NCI-H526 treated with DMSO at 0.1 percent for 48 hours (cell line): ENCODE measurements at places on chromosomes 12 and 14.

DNA sequence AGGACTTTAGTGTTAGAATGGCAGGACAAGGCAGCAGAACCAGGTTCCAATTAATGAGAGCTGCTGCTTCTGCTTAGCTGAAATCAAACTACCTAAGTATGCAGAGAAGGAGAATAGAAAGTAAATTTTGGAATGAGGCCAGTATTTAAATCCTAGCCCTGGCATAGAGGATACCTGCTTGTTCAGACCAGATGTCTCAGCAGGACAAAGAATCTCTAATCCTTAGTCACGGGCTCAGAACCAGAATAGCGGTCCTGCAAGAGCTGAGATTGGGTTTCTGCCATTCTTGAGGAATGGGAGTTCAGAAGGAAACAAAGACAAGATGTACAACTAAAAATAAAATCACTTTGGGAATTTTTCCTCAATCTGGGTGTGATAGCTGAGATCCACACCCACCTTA lies 550.8 kb upstream of the TMEM132C start:
- DNase-seq = no peak

DNA sequence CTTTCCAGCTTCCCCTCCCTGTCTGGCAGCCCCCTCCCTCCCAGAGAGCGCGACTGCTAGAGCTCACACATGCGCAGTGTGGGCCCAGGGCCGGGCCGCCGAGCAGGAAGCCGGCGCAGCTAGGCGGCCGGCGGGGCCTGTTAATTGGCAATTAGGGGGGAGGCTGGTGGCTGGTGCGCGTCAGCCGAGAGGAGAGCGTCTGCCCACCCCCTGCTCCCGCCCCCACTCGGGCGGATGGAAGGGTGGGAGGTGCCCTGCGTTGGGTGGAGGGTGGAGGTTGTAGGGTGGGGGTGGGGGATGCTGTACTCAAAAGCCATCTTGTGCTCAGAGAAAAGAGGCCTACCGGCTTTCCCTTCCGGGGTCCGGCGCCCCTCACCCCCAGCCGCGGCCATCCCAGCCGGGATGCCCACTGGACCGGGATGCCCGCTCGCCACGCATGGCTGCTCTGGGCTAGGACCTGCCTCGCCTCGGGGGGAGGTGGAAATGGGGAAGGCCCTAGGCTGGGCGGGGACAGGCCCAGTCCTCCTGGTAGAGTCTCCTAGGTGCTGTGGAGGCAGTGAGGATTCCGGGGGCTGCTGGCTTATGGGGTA lies 9.2 kb downstream of the HOXC8 start:
- no peak for DNase-seq

DNA sequence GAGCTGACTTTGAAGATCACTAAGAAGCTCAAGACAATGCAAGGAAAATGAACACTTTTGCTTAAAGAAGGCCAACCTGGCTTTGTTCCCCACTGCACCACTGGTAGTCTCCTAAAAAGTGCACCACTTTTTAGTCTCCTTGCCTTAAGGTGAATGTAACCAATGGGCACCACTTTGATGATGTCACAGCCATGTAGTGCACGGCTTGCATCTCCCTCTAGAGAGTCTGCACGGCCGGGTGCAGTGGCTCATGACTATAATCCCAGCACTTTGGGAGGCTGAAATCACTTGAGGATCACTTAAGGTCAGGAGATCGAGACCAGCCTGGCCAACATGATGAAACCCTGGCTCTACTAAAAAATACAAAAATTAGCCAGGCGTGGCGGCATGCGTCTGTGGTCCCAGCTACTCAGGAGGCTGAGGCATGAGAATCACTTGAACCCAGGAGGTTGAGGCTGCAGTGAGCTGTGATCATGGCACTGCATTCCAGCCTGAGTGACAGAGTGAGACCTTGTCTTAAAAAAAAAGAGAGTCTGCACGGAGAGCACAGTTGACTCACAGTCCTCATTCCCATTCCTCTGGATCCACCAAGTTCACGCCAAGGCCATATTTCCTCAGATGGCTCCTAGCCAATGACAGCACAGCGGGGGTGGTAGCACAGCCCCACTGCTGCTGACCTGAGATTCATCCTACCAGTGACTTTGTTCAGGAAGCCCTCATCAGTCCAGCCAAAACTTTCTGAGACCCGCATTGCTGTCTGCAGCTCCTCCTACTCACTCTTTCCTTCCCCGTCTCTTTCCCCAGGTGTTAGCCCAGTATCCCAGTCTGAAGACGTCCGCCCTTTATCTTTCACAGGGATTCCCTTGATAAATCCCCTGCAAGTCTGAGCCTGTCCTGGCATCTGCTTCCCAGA lies 16.5 kb upstream of the IFT81 start:
- DNase-seq = no peak

- DNase-seq = no peak
Observed at GRCh38 chr12:87332987-87333726, 696.0 kb downstream of the C12orf50 start.

- peak; percentile 46 for DNase-seq
Observed at GRCh38 chr12:123388177-123388950, 4.4 kb downstream of the KMT5A start.

DNA sequence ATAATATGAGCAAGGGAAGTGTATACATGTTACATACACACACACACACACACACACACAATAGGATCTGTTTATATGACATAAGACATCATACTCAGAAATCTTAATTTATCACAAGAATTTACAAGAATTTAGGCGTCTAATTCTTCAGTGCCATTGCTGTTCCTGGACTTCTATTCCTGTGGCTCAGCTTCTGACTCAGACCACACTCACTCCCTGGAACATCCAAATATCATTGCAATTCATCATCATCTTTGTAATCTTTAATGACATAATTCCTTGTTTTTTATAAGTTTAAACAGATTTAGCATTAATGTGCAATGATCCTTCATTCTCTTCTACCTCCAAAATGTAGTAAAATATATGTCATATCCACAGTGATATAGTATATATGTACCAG lies 544.2 kb downstream of the FOXG1 start:
- DNase-seq = no peak

DNA sequence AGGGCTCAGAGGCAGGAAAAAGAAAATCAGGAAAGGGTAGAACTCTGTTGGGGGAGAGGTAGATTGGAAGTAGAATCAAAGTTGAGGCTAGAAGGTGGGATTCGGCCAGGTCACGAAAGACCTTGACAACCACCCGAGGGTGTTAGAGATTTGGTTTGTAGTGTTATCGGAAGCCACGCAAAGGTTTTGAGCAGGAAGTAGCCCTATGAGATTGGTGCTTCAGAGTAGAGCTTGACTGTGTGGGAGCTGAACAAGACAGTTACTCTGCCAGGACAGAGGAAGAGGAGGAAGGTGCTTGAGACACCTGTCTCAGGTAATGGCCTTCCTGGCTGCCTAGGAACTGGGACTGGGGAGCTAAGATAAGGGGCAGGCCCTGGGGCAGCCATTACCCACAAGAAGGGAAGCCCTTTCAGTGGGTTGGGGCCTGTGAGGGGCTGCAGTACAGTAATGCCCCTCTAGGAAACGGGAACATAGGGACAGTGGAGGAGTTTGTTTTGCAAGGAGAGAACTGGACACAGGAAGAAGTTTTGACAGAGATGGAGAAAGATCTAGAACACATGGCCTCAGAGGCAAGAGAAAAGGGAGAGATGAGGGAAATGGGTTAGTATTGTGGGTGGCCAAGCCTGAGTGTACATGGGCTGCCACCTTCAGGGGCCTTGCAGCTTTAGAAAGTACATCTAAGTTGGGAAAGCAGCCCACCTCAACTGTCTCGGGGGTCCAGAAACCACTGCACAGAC lies 73.5 kb downstream of the RIN3 start:
- DNase-seq = no peak

GRCh38 chr12:28223858-28224257 lies 33.6 kb downstream of the CCDC91 start:
- no peak for DNase-seq

GRCh38 chr14:51573607-51574006 lies 78.1 kb upstream of the FRMD6 start:
- DNase-seq = no peak

DNA sequence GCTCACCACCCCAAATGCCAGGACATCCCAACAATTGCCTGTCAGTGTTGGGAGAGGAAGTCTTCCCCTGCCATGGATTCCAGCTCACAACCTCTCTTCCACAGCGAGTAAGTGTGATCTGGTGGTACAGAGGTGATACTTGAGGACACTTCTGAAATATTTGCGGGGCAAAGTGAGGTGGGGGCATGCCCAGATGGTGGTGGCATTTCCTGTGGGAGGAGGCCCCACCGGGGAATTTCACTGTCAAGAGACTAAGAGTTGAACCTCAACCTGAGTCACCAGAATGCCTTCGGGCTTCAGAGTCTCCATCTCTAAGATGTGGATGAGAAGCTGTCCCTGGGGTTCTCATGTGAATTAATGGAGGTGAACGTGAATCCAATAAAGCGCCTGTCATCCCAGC lies 122.3 kb upstream of the RFLNA start:
- DNase-seq = no peak

DNA sequence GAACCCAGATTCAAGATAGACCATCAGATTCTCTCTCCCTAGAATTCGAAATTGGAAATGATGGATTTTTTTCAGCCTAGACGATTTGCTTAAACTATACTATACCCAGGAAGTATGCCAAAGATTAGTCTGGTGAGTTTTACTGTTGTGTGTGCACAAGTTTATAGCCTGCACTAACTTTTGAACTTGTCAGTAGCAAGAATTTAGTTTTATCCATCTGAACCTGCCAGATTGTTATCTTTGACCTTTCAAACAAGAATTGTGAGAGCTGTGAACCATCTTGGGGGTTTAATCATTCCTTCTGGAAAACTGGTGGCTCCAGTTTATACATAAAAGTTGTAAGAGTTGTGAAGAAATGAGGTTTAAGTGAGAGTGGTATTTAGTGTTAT lies 243.5 kb upstream of the DAAM1 start:
- DNase-seq = no peak

DNA sequence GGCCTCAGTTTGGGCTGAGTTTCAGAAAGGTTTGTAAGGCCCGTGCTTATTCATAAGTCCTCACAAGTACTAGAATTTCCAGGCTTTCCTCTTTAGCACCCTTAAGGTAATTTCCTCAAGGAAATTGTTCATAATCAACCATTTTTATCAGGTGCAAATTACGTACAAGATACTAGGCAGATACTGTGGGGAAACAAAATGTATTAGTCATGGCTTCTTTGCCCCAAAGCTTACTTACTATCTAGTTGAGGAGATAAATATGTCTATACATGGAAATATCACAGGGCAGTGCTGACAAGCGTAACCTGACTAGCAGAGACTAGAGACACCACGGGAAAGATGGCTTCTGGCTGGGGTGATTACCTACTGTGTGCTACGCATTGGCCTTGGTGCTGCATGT lies 22.5 kb downstream of the MAX start:
- no peak for DNase-seq

DNA sequence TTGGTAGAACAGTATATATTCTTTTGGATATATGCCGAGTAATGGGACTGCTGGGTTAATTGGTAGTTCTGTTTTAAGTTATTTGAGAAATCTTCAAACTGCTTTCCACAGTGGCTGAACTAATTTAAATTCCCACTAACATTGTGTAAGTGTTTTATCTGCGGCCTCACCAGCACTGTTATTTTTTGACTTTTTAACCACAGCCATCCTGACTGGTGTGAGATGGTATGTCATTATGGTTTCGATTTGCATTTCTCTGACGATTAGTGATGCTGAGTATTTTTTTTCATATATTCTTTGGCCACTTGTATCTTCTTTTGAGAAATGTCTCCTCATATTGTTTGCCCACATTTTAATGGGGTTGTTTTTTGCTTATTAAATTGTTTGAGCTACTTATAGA lies 357.4 kb downstream of the C12orf50 start:
- DNase-seq = no peak

GRCh38 chr12:3965046-3965445 lies 91.8 kb upstream of the PARP11 start:
- no peak for DNase-seq

DNA sequence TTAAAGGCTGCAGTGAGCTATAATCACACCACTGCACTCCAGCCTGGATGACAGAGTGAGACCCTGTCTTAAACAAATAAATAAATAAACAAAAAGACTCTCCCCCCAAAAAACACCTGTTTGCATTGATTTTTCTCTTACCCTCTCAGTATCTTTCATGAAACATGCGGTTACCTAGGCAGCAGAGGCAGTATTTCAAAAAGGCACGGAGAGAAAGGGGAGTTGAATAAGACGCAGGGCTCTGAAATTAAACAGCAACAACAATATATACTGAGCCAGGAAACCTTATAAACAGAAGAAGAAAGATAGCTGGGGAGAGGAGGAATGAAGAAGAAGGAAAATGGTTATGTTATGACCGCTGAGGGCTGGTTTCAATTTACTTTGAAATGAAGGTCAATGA lies 277.6 kb downstream of the BTG1 start:
- DNase-seq = no peak

GRCh38 chr14:23160924-23161522 lies 22.4 kb downstream of the SLC7A8 start:
- DNase-seq = no peak

DNA sequence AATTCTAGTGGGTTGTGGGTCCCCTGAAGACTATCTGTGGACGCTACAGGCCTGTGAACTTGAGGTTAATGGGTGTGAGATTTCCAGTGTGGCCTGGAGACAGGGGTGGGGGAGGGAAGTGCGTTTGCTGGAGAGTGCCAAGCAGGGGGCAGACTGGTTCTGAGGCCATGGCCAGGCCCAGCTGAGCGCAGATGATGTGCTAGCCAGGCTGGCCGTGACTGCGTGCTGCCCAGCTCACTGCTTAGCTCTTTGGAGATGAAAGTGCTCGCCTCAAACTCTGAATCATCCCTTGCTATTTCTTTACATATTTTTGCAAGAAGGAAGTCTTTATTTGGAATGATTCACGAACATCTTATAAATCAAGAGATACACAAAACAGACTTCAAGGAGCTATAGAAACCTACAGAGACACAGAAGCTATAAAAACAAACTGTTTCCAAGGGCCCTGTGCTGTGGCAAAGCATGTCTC lies 75.2 kb upstream of the PLEKHG3 start:
- DNase-seq = no peak

GRCh38 chr12:4135919-4136605 lies 137.5 kb upstream of the CCND2 start:
- no peak for DNase-seq

GRCh38 chr12:18071336-18071735 lies 18.7 kb downstream of the RERGL start:
- DNase-seq = no peak

DNA sequence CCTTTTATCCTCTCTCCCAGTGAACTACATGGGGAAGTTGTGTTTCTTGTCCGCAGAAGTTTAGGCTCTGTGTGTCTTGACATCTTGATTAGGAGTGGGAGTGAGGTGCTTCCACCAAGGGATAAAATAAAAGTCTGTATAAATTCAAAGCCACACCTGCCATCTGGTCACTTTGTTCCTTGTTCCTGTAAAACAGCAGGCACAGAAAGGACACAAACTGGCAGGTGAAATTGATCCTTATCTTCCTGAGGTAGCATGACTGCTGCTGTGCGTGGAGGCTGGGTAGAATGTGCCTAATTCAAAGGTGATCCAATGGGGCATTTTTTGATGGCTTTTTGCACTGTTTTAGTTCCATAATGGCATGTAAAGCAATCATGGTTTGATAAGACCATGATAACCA lies 104.3 kb upstream of the KITLG start:
- no peak for DNase-seq

- no peak for DNase-seq
Observed at GRCh38 chr12:4133636-4134447, 139.7 kb upstream of the CCND2 start.

GRCh38 chr14:85601246-85601645 lies 71.3 kb downstream of the FLRT2 start:
- DNase-seq = no peak

GRCh38 chr12:93785249-93786010 lies 108.3 kb downstream of the CRADD start:
- DNase-seq = no peak
